ENCODE measurements at places on chromosomes 2 and 18.

GRCh38 chr2:141654311-141654710, 476.5 kb downstream of the LRP1B start:
- no peak for DNase-seq

GRCh38 chr2:64735504-64735903, 81.8 kb upstream of the SERTAD2 start:
- no peak for DNase-seq

GRCh38 chr18:41096504-41096903, 858.5 kb upstream of the PIK3C3 start:
- peak; percentile 60 for DNase-seq

GRCh38 chr2:20365249-20365817, 14.7 kb upstream of the PUM2 start:
- DNase-seq: no peak

DNA sequence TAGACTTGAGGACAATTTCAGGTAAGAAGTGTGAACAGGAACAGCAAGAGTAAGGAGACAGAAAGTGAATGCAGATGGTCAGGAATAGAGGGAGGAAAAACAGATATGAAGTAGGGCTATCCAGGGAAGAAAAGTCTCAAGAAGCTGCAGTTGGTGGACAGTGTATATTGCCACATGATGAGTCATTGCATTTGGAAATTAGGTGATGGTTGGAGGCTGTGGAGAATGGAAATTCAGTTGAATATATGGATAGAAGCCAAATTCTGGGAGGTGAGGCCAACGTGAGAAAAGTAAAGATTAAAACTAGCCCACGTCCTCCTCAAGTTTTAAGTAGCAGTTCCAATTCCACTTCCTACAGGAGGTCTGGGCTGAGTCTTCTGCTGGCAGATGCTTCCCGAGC, 158.4 kb downstream of the UBE2E3 start:
- DNase-seq: no peak

- no peak for DNase-seq
These were observed 1674.5 kb upstream of the NXPH2 start for GRCh38 chr2:140454717-140455116.

DNA sequence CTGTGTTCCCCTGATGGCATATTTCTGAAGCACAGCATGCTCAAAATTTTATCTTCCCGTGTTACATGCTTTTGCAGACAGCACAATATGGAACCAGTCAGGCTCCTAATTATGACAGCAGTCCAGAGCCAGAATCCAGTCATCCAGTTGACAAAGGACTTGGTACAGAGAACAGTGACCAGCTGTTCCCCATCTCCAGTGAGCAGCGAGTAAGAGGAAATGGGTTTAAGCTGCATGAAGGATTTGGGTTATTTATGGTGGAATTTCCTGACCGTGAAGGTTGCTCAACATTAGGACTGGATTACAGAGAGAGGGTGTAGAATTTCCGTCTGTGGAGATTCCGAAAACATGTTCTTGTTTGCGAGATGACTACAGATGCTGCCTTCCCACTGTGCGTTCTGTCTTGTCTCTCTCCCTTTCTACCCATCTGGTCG, 24.4 kb downstream of the SGPP2 start:
- DNase-seq: no peak

GRCh38 chr2:197309691-197310231, 819 bp downstream of the ANKRD44 start:
- no peak for DNase-seq

- DNase-seq: no peak
These were observed 172.8 kb downstream of the CYP26B1 start for GRCh38 chr2:71974846-71975245.

- DNase-seq: no peak
These were observed 292.2 kb downstream of the KCNS3 start for GRCh38 chr2:18170642-18171041.

DNA sequence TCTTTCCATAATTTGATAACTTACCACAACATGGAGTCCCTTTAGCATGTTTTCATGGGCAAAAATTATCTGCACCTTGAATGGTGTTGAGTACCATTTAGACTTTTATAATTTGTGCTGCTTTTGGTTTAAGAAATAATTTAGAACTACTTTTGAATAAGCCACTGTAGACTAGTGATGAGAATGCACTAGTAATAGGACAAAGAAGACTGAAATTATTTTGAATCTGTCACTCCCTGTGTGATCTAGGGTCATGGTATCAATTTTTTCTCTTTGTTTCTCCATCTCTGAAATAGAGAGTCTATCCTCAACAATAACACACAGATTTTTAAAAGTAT, 37.7 kb downstream of the EFEMP1 start:
- DNase-seq: no peak

DNA sequence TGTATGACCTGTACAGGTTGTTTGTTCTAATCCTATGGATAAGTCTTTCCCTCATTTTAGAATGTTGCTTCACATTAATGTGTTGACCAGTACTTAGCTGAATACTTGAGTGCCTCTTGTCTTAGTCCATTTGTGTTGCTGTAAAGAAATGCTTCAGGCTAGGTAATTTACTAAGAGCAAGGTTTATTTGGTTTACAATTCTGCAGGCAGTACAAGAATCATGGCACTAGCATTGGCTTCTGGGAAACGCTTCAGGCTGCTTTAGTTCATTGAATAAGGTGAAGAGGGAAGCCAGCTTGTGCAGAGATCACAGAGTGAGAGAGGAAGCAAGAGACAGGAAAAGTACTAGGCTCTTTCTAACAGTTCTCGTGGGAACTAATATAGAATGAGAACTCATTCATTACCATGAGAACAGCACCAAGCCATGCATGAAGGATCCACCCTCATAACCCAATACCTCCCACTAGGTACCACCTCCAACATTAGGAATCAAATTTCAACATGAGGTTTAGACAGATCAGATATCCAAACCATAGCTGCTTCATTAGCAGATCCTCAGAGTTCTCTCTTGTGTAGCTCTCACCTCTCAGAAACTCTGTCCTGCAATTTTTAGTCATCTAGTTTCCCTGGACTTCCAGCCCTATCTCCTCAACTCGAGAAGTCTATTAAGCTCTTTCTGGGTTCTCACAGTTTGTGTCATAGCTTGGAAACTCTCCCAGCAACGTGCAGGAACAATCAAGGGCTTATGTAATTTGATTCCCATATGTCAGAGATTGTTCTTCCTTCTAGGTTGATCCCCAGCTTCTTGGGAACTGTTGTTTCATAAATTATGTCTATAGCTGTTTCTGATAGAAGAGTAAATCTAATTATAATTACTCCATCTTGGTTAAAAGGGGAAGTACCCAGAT, 2082.3 kb upstream of the CELF4 start:
- peak; percentile 15 for DNase-seq

GRCh38 chr2:39779341-39779851, 338 bp upstream of the THUMPD2 start:
- DNase-seq: no peak

- DNase-seq: no peak
These were observed 65.7 kb upstream of the GLI2 start for GRCh38 chr2:120669971-120670370.

DNA sequence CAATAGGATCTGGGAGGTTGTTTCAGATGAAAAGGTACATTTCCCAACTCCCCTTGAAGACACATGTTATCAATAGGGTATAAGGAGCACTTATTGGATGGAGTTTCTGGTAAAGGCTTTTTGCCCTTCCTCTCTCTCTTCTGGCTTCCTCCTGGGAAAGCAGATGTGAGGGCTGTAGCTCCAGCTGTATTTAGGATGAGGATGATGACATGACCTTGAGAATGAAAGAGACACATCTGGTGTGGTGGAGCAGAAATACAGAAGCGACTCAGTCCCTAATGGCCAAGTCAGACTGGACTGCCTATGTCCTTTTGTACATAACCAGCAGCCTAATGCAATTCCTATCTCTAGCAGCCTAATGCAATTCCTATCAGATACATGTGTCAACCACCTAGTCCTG, 100.9 kb upstream of the NXPH2 start:
- no peak for DNase-seq

- no peak for DNase-seq
These were observed 136.0 kb downstream of the CTIF start for GRCh38 chr18:48674758-48675351.

GRCh38 chr2:123853161-123853560, 171.9 kb upstream of the CNTNAP5 start:
- no peak for DNase-seq

DNA sequence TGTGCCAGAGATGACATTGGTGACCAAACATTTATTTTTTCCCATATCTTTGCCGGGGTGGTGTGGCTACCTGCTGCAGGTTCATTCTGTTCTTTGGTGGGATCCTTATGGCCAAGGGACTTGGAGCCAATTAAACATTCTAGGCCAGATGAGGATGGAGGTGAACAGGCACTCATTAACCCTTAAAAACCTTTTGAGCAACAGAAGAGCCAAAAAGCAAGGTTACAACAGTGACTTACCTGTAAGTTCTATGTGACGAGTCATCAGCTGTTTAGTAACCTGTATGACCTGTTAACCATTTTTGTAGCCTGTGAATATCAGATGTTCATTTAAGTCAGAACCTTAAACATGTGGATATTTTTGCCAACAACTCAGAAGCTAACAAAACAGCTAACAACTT, 105.6 kb downstream of the XRCC5 start:
- no peak for DNase-seq

DNA sequence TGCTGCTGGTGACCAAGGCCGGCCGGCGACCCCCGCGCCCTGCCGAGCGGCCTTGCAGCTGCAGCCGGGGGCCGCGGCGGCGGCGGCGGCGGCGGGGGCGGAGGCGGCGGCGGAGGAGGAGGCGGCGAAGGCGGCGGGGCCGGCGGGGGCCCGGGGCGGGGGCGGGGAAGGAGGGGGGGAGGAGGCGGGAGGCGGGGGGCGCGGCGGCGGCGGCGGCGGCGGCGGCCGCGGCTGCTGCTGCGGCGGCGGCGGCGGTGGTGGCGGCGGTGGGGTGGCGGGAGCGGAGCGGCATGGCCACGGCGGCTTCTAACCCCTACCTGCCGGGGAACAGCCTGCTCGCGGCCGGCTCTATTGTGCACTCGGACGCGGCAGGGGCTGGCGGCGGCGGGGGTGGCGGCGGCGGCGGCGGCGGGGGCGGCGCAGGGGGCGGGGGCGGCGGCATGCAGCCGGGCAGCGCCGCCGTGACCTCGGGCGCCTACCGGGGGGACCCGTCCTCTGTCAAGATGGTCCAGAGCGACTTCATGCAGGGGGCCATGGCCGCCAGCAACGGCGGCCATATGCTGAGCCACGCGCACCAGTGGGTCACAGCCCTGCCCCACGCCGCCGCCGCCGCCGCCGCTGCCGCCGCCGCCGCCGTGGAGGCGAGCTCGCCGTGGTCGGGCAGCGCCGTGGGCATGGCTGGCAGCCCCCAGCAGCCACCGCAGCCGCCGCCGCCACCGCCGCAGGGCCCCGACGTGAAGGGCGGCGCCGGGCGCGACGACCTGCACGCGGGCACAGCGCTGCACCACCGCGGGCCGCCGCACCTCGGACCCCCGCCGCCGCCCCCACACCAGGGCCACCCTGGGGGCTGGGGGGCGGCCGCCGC, 1.5 kb downstream of the POU3F3 start:
- no peak for DNase-seq

DNA sequence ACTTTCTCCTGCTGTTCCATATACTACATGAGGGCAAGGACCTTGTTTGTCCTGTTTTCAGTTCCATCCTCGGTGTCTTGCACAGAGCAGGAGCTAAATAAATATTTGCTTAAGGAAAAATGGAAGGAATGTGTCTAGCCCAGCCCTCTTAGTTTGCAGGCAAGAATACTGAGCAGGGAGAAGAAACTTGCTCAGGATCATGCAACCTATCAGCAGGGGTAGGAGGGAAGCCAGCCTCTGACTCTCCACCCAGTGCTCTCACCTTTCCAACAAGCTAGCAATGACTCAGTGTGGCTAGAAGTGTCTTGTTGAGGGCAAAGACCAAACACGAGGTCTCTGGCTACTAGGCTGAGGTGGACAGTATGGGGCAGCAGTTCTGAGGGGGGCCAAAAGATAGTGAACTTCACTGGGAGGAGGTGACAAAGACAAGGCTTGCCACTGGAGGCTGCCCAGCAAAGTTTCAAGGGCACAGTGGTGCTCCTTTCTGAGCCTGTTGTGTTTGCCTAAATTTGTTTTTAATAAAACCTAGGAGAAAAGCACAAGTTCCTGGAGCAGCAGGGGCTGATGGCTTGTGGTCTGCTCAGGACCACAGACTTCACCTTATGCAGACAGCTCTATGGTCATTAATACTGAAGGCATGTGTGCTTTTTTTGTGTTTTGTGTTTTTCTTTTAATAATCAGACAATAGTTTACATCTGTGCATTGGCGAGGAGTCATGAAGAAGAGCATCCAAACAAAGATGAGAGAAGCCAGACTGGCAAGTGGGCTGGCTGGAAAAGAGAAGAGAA, 49.1 kb upstream of the CTAGE1 start:
- DNase-seq: no peak

GRCh38 chr2:229080172-229080571, 190.9 kb downstream of the PID1 start:
- no peak for DNase-seq

GRCh38 chr2:148058641-148059040, 37.8 kb downstream of the MBD5 start:
- DNase-seq: no peak

GRCh38 chr2:71474116-71474743, 20.9 kb downstream of the DYSF start:
- DNase-seq: no peak

DNA sequence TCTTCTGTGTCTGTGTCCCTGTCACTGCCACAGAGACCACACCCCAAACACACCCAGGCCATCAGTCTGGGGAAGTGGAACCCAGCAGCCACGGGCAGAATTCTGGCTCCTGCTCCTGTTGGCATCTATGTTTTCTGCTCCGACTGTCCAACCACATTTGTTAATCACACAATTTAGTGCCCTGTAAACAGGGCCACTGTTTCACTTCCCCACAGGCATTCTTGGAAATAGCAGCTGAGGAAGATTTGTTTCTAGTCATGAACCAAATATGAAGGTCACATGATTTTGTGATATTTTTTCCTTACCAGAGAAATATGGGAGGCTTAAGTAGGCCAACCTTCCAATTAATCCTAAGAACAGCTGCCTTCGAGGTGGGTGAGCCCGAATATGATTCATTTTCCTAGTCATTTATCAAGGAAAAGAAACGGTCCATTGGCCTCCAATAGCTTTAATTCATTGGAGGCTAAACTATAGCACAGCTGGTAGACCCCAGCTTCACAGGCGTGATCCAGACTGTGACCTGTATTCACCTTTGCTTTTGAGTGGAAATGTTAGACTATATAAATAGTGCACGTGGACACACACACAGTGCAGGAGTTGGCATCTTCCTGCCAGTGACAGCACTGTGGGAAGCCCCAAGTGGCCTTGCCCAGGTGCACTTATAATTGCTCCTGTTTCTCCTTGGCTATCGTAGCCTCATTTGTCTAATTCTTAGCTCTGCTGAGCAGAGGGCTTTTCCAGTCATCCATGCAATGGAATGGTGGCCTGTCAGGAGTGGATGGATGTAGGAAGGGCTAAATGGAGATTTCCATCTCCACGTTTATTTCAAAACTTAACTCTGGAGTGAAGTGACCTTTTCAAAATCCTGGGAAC, 267.9 kb downstream of the LPIN1 start:
- no peak for DNase-seq

Data from NCI-H2081 (cell line).